T-helper 1 cell (primary cell): ENCODE measurements at places on chromosomes 16 and 17.
A peak's percentile ranks its signal among the peaks of the same experiment; 100 is the strongest.

DNA sequence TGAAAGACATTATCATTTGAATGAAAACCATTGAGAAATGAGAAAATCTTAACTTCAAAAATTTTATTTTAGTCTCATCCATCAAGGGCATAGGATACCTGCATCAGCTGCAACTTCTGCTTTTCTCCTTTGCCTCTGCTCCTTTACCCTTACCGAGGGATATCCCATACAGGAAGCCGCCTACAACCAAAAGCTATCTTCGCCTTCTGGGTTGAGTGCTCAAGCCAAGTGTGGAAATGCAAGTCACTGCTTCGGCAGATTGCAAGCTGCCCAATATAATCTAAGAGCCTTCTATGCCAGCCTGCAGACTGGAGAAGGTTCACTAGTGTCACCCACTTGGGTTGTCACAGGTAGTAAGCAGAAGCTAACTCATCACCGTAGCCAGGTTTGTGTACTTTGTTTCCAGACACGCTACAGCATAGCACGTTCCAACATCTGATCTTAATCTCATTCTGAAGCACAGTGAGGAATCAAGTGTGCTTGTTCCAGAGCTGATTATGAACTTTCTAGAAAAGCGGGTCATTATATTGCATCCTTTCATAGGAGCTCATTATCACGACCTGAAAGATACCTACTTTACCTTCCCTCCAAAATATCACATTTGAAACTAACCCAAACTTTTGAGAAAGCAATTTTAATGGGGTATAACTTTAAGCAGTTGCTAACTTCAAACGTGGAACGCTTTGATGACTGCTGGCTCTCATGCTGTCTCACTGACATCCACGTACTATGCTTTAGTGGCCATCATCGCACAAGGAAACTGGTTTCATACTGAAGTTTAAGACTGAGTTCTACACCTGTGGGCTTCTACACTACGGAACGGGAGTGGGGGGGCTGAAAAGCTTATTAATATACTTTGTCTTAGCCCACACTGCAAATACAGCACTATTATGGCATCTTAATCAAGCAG, 8.0 kb upstream of the UNK start:
- peak; percentile 26 for DNase-seq

- DNase-seq, result no peak
These were observed 72.6 kb upstream of the FA2H start for GRCh38 chr16:74847202-74847601.

- no peak for DNase-seq
These were observed 567 bp upstream of the GCSH start for GRCh38 chr16:81096715-81097208.

DNA sequence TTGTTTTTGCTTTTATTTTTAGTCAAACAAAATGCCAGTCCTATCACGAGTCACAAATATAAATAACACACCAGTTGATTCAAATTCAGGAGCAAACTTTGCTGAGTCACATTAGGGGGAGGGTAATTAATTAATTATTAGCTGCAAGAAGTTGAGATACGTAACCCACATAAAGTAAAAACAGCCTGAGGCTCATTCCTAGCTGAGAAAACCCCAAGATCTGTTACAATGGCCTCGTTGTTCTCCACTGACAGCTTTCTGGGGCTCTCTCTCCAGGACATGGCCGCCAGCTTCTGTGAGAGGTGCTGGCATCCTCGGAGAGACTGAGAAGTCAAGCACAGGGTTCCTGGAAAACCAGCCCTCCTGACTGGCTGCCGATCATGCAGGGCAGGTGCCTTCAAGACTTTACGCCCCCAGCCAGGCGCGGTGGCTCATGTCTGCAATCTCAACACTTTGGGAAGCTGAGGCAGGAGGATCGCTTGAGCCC, 11.1 kb downstream of the RAB40B start:
- DNase-seq, result no peak

- no peak for DNase-seq
These were observed 358.3 kb downstream of the SEC14L1 start for GRCh38 chr17:77498791-77499698.
